ENCODE measurements at places on chromosomes 6 and 20. TPM values are rescaled to one million over a fixed set of nuclear protein-coding genes. Genes with fewer than 3 reads are reported as not detected.
A peak's percentile ranks its signal among the peaks of the same experiment; 100 is the strongest.

DNA sequence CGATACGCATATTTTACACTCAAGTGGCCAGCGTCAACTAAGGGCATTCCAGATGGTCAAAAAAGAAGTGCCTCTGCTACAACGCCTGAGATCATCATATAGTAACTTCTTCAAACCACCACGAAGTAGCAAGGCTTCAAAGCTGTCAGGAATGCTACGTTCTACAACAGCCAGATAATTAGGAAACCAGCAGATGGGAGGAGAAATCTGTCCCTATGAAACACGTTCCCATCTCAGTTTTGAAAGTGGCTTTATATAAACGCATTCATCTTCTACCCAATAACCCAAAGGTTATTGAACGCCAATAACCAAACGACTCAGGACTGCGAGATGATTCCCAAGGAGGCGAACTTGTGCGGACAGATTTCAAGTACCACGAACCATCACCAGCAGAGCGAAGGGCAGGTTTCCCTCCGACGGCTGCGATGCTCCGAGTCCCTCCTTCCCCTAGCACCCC, 1.2 kb downstream of the ABHD12 start:
- DNase-seq: peak; percentile 19

- DNase-seq: no peak
Measured at GRCh38 chr20:6726761-6727160, 40.7 kb upstream of the BMP2 start.

GRCh38 chr20:44115181-44115580, 71.8 kb downstream of the JPH2 start:
- no peak for DNase-seq

GRCh38 chr6:139474145-139475108, 100.0 kb upstream of the CITED2 start:
- no peak for DNase-seq

DNA sequence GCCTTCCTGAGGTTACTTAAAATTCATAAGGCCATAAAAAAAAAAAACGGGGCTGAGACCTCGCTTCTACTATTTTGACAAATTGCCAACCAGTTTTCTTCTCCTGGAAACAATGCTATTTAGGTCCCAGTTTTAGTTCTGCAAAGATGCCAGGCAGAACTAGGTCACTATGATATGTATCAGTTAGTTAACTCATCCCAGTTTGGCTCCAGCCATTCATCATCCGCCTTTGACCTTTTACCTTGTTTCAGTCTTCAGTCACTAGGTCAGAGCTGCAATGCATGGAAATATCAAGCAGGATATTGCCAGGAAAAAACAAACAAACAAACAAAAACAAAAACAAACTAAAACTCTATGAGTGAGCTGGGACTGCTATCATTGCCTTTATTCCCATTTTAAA, 29.8 kb upstream of the ENPP4 start:
- DNase-seq: no peak

The MRPL2 gene
- total RNA-seq: 32.5 TPM

DNA sequence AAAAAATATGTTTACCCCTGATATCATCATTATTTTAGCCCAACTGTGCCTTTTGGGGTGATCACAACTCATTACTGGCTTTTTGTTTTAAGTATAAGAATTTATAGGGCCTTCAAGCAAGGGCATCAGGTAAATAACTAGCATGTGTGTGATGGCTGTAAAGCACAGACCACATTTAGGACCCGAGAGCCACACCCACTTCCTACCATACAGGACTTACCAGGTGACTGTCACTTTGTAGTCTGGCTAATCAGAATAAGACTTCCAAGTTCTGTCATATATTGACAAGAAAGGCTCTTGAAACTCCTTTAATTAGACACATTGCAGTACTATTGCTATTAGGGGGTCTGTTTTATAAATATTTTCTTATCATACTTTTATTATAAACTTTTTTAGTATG, 31.1 kb downstream of the TMEM242 start:
- no peak for DNase-seq

The HSPA12B gene
- not detected for total RNA-seq

The C6orf15 gene
- total RNA-seq: not detected

The CD24 gene
- 1.6 TPM for total RNA-seq

- DNase-seq: no peak
Measured at GRCh38 chr6:45902984-45903383, 112.7 kb downstream of the CLIC5 start.

All from HT1080 (cell line).